Cortex of kidney (tissue), 1 donor: ENCODE measurements at places on chromosomes 1 and 21.

- DNase-seq, result no peak
These were observed 107.6 kb downstream of the LHX9 start for GRCh38 chr1:198024782-198025181.

- DNase-seq, result no peak
These were observed 9.5 kb downstream of the MR1 start for GRCh38 chr1:181043025-181043888.

- no peak for DNase-seq
These were observed 102.4 kb downstream of the CACHD1 start for GRCh38 chr1:64572222-64572900.

DNA sequence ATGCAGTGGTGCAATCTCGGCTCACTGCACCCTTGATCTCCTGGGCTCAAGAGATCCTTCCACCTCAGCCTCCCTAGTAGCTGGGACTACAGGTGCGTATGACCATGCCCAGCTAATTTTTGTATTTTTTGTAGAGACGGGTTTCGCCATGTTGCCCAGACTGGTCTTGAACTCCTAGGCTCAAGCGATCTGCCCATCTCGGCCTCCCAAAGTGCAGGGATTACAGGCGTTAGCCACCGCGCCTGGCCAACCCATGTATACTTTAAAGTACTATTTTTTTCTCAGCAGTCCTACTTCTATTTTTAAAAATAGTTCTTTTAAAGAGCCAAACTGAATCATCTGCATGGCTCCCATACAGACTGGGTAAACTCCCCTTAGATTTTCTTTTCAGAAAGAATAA lies 3.5 kb downstream of the STK40 start:
- DNase-seq, result no peak

DNA sequence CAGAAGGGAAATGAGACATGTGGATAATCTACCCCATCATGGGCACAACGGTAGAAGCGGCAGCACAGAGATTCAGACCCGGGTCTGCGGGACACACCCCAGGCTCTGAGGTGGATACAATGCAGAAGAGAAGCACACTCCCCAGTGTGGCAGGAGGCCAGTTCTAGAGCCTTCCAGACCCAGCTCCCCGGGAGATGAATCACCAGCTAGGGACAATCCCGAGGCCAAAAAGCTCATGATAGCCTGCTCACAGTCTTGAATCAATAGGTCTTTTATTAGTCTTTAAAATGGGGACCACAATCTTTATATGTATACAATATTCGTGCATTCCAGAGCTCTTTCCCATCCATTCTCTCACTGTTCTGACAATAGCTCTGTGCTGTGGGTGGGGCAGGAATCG lies 57.3 kb upstream of the DIRAS3 start:
- DNase-seq, result no peak

- DNase-seq, result no peak
These were observed 30.5 kb downstream of the LRRC3 start for GRCh38 chr21:44485796-44486195.

DNA sequence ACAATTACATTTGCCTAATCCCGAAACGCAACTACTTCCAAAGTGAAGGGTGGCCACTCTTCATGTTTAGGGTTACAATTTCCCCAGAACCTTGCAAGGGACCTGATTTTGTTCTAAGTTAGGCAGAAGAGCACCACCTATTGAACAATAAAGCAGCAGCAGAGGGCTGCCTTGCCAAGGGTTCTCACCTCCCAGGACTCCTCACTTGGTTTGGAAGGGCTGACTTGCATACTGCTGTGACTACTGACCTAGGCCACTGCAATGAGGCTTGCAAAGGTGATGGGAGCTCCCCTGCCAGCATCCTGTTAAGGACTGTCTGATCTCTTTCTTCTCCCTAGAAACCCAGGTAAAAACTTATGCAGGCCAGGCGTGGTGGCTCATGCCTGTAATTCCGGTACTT lies 14.2 kb downstream of the MTOR start:
- no peak for DNase-seq

- DNase-seq, result no peak
These were observed 28.5 kb upstream of the DR1 start for GRCh38 chr1:93317207-93317606.

DNA sequence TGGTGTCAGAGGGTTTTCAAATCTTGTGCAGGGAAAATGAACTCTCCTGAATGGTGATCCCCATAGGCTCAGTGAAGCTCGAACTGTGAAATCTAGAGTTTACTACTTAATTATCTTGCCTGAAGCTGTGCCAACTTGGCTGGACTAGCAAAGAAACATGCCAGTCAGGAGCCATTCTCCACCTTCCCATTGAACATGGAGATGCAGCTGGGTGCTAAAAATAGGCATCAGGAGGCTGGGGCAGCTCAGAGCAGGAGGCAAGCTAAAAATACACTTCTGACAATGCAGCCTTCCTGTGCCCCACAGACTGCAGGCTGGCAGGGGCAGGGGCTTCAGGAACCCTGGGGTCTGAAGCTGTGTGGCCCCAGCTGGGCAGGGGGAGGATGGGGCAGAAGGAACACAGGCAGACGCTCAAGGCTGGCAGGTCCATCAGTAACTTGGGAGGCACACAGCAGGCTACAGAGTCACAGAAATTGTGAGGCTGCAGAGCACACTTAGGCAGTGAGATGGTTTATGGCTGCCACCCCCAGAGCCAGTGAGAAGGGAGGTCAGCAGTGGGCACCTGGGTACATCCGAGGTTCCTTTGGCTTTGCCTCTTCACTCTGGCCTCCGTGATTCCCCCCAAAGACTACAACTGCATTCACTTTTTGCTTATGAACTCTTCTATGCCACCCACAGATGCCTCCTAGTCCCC lies 155.4 kb upstream of the KCND3 start:
- no peak for DNase-seq

DNA sequence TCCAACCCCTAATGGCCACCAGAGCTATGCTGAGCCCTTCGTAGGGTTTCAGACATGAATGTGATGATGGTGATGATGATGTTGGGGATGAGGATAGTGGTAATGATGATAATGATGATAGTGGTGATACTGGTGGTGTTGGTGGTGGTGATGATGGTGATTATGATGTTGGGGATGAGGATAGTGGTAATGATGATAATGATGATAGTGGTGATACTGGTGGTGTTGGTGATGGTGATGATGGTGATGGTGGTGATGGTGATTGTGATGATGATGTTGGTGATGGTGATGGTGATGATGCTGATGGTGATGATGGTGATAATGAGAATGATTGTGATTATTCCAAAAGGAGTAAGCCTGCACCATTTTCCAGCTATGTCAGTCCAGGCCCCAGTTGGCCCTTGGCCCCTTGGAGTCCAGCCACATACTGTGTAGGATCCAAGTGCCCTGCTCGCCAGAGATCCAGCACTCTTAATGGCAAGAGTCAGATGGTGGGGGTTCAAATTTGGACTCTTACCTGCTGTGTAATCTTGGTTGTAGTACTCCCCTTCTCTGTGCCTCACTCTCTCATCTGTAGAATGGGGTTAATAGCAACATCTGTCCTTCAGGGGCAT lies 28.3 kb downstream of the AJAP1 start:
- DNase-seq, result no peak

- DNase-seq, result no peak
These were observed 21.1 kb upstream of the ZRANB2 start for GRCh38 chr1:71101839-71102376.

- DNase-seq, result no peak
These were observed 44.5 kb upstream of the PPIH start for GRCh38 chr1:42613803-42614131.

GRCh38 chr1:117834416-117834815 lies 95.0 kb downstream of the GDAP2 start:
- DNase-seq, result no peak

GRCh38 chr21:34345892-34346291 lies 17.9 kb upstream of the KCNE2 start:
- DNase-seq, result no peak

DNA sequence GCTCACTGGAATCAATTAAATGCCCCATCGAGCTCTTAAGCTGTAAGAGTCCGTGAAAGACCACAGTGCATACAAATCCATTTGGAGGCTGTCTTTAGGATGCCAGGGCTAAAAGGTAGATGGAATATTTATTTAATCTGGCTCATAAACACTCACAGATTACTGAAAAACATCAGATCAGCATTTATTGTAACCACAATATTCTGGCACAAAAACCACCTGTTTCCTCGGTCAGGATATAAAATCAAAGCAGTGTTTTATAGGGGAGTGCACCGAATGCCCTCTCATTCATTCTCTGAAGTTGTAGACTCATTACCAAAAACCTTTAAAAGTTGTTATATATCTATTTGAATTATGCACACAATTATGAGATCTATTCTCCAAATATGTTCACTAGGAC lies 500.9 kb downstream of the NEGR1 start:
- no peak for DNase-seq

DNA sequence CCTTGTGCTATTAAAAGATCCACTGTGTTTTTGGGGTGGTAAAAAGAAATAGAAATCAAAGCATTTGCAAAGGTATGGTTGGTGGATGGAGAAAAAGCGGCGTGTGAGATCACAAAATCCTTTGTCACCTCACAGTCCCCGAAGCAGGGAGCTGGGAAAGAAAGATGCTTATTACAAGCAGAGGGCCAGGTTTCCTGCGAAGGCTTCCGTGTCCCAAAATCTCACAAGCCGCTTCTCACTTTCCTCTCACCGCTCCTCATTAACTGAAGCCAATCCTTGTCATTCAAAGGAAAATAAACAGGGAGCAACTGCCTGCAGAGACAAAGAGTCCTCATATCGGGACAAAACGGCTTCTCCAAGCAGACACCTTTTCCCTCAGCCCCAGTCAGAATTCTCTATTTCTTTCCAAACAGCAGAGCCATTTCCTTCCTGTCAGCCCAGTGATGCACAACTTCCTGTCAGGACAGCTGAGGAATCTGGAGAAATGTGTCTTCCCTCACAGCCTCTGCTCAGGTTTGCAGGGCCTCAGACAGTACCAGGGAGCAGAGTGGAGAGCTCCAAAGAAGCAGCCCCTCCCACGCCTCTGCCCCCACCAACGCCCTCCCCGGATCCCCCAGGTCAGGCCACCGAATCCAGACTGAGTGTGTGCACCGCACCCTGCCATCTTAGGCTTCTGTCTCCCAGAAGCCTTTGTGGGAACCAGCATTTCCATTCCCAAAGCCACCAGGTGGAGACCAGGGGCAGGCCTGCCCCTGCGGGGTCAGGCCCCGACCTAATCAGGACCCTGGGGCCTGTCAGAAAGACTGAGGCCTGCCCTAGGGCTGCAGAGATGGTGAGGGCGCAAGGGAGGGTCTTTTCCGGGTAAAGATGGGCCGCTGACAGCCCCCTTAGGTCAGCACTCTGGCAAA lies 29.6 kb downstream of the KCNN3 start:
- DNase-seq, result no peak

GRCh38 chr1:241406421-241406820 lies 49.4 kb upstream of the RGS7 start:
- no peak for DNase-seq

- no peak for DNase-seq
These were observed 618.3 kb downstream of the SMYD3 start for GRCh38 chr1:245888809-245889208.

DNA sequence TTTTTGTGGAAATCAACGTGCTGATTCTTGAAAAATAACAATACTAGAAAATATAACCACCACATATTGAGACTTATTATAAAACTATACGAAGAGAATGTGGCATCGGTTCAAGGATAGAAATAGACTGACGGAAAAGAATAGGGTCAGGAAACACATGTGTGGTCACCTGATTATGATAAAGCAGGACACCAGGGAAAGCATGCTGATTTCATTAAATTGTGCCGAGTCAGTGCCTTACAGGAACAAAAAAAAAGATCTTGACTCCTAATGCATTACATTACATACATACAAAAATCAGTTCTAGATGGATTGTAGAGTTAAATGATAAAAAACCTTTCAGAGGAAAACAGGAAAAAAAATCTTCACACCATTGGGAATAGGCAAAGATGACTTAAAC lies 43.5 kb upstream of the SERPINC1 start:
- no peak for DNase-seq

DNA sequence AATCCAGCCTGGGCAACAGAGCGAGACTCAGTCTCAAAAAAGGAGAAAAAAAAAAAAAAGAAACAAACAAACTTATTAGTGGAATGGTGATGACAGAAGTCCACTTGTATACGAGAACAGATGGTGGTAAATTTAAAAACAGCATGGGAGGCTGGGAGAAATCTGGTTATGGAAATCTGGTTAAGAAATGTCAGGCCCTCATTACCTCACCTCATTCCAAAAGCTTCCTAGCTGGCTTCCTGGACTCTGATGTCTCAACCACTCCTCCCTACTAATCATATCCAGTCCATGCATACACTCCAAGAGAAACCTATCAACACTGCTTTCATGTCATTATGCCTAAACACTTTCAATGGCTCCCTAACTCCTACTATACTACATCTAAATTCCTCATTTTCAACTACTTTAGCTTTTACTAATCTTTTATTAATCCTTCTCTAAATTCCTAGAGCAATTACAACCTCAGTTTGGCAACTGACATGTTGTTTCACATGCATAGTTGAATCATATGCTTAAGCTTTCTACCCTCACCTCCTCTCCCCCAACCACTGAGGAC lies 52.9 kb downstream of the FOXJ3 start:
- DNase-seq, result no peak

- DNase-seq, result no peak
These were observed 675.2 kb upstream of the NR5A2 start for GRCh38 chr1:199352351-199352750.

- no peak for DNase-seq
These were observed 36.8 kb upstream of the KIF1B start for GRCh38 chr1:10173582-10173981.

GRCh38 chr1:193179094-193179493 lies 7.3 kb downstream of the B3GALT2 start:
- no peak for DNase-seq

- DNase-seq, result no peak
These were observed 98.2 kb downstream of the ATP1A1 start for GRCh38 chr1:116471241-116471640.

DNA sequence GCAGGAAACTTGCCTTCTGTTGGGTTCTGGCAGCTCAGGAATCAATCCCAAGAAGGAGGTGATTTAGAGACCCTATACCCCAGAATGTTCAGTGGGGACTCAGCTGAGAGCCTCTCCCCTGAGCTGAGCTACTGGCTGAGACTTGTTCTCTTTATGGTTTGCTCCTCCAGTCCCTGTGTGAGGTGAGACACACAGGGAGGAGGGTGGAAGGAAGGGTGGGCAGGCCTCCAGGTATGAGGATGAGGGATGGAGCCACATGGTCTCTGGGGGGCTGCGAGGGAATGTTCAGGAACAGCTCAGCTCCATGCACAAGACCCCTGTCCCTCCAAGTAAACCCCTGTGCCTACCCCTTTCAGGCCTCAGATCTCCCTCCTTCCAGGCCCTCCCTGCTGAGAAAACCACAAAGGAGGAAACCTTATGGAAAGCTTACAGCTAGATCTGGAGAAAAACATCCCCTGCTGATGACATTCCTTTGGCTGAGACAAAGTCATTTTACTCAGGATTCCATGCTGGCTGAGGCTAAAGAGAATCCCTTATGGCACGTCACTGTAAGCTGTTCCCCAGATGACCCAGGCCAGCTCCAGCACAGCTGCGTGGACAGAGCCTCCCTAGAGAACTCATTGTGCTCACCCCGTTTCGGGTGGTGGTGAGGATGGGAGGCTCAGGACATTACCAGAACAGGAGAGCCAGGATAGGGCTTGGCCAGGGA lies 91.5 kb upstream of the IPO9 start:
- DNase-seq, result no peak

GRCh38 chr1:12490532-12491142 lies 127.4 kb downstream of the DHRS3 start:
- DNase-seq, result no peak

- DNase-seq, result no peak
These were observed 8.3 kb downstream of the LRRC47 start for GRCh38 chr1:3787745-3788605.

GRCh38 chr1:204563780-204564179 lies 47.6 kb downstream of the MDM4 start:
- no peak for DNase-seq
